ENCODE measurements at places on chromosomes 11 and 22. TPM values are rescaled to one million over a fixed set of nuclear protein-coding genes. Genes with fewer than 3 reads are reported as not detected.

The MS4A7 gene
- 7.6 TPM for total RNA-seq

The SCUBE1 gene
- 23.5 TPM for total RNA-seq

The ARHGAP32 gene
- total RNA-seq: 42.6 TPM

- H3K27ac ChIP-seq: peak overlapping the region; percentile 75
- H3K4me3 ChIP-seq: no peak overlapping the region
- DNase-seq: peak; percentile 80
- peaks cover 6% of the 10 kb centered on the region for H3K4me1 ChIP-seq
These were observed 50.8 kb downstream of the FBLN1 start for GRCh38 chr22:45553351-45554039.

DNA sequence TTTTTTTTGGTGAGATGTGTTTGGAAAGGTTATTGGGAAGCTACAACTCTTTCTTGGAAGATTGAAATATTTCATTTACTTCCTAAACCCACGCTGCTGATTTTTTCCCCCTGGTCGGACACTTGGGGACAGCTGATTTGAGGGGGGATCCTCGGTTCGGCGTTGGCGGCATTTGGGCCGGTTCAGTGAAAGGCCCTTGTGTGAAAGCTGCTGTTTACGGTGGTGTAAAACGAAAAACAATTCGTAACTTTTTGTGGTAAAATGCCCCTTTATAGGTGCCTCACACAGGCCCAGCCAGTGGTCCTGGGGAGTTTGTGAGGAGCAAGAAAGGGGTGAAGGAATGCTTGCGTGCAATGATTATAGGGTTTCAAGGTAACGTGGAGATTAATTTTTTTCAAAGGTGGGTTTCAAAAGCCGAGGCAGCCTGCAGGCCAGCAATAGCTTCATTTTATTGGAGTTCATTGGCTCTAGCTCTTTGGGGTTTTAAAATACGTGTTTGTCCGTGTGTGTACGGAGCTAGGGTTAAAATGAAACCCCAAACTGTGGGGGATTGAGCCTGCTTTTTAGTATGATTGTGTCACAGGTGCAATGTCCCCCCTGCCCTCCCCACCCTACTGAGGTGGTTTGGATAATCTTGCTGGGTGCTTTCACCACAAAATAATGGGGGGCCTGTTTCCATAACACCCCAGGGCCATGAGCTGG, 77.2 kb upstream of the PPARA start:
- peak overlapping the region; percentile 99 for H3K27ac ChIP-seq
- no peaks in the 10 kb centered on the region for H3K36me3 ChIP-seq
- no peaks in the 10 kb centered on the region for H3K27me3 ChIP-seq
- H3K4me3 ChIP-seq: peak overlapping the region; percentile 78
- H3K4me1 ChIP-seq: peaks cover 3% of the 10 kb centered on the region

GRCh38 chr11:110251836-110252235, 44.6 kb downstream of the RDX start:
- H3K36me3 ChIP-seq: no peaks in the 10 kb centered on the region
- no peaks in the 10 kb centered on the region for H3K4me1 ChIP-seq
- no peaks in the 10 kb centered on the region for H3K27me3 ChIP-seq
- no peak overlapping the region for H3K4me3 ChIP-seq
- no peak for DNase-seq

- no peak overlapping the region for H3K4me3 ChIP-seq
- H3K4me1 ChIP-seq: no peaks in the 10 kb centered on the region
- H3K36me3 ChIP-seq: no peaks in the 10 kb centered on the region
- H3K27ac ChIP-seq: no peak overlapping the region
- H3K27me3 ChIP-seq: no peaks in the 10 kb centered on the region
These were observed 281.8 kb downstream of the ETS1 start for GRCh38 chr11:128305588-128305987.

GRCh38 chr11:108882211-108882831, 217.5 kb downstream of the DDX10 start:
- H3K4me1 ChIP-seq: no peaks in the 10 kb centered on the region
- no peaks in the 10 kb centered on the region for H3K36me3 ChIP-seq
- H3K4me3 ChIP-seq: no peak overlapping the region
- H3K27me3 ChIP-seq: no peaks in the 10 kb centered on the region
- no peak overlapping the region for H3K27ac ChIP-seq

DNA sequence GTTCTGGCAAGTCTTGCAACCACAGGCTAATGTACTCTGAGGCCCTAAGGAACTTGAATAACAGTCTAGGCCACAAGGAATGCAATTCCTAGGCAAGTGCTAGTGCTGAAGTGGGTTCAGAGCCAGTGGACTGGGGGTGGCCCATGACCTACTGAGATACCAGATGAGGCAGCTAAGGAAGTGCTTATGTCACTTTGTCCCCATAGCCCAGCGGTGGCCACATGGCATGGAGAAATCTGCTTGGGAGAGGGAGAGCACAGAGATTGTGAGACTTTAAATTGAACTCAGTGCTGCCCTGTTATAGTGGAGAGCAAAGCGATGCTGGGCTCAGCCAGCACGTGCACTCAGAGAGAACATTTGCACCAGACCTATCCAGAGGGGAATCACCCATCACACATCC, 629.5 kb downstream of the JRKL start:
- no peaks in the 10 kb centered on the region for H3K4me1 ChIP-seq
- no peak for DNase-seq
- no peak overlapping the region for H3K4me3 ChIP-seq
- no peak overlapping the region for H3K27ac ChIP-seq
- no peaks in the 10 kb centered on the region for H3K27me3 ChIP-seq

DNA sequence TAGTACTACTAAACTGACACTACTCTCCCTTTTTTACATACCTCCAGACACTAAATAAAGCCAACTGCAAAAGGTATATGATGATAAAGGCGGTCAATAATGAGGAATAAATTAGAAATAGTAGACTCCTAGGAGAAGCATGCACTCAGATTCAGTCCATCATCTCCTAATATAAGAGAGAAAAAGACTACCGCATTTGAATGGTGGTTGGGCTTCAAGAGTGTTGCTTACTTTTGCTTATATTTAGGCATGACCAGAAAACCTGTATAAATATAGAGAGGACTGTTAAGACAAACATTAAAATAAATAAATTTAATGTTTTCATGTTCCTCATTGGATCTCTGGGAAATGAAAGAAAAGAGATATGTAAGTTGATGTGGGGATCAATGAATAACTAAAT, 1137.0 kb downstream of the FAM181B start:
- no peak overlapping the region for H3K4me3 ChIP-seq
- no peaks in the 10 kb centered on the region for H3K4me1 ChIP-seq
- H3K27me3 ChIP-seq: no peaks in the 10 kb centered on the region

DNA sequence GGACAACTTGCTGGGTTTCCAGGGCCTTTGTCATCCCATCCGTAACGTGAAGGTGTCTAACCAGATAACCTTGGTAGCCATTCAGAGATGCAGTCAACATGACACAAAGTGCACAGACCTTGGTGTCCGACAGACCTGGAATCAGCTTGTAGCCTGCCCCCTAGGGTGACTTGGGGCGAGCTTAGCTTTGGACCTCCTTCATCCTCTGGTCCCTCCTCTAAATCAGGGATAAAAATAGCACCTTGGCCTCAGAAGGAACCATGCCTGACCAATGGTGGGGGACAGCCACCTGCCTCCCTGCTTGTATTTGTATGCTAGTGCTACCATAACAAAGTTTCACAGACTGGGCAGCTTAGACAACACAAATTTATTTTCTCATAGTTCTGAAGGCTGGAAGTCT, 3.7 kb downstream of the SNRPD3 start:
- H3K4me3 ChIP-seq: no peak overlapping the region
- no peak overlapping the region for H3K27ac ChIP-seq
- no peak for DNase-seq
- H3K27me3 ChIP-seq: no peaks in the 10 kb centered on the region
- peaks cover 6% of the 10 kb centered on the region for H3K4me1 ChIP-seq

GRCh38 chr11:64095949-64096348, 60.2 kb downstream of the FLRT1 start:
- no peak overlapping the region for H3K4me3 ChIP-seq
- DNase-seq: no peak
- no peaks in the 10 kb centered on the region for H3K27me3 ChIP-seq
- H3K27ac ChIP-seq: no peak overlapping the region
